Thymus (tissue), 14 donors: ENCODE measurements at places on chromosomes 5 and 9. TPM values are rescaled to one million over a fixed set of nuclear protein-coding genes. Genes with fewer than 3 reads are reported as not detected.

The SV2C gene
- total RNA-seq: 0.05 TPM

The SLC6A7 gene
- total RNA-seq: under 0.01 TPM

- DNase-seq: peak; percentile 21
Measured at GRCh38 chr9:21154018-21154608, 12.3 kb downstream of the IFNA21 start.

The BAAT gene
- 0.09 TPM for total RNA-seq

DNA sequence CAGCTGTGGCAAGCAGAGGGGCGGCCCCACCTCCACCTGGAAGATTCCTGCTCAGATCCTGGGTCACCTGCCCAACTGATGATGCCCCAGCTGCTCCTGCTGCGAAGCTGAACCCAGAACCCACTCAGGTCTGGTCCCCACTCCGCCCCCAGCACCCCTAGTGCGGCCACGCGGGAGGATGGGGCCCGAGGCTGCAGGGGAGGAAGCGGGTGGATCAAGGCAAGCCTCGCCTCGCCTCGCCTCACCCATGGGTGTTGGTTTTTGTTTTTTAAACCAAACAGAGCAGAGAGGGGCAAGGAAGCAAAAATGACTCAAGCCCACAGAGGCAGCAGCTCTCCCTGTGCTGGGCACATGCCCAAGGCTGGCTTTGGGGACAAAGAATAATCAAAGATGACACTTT lies 23.2 kb downstream of the ABO start:
- no peak for DNase-seq

The AGXT2 gene
- not detected for total RNA-seq

DNA sequence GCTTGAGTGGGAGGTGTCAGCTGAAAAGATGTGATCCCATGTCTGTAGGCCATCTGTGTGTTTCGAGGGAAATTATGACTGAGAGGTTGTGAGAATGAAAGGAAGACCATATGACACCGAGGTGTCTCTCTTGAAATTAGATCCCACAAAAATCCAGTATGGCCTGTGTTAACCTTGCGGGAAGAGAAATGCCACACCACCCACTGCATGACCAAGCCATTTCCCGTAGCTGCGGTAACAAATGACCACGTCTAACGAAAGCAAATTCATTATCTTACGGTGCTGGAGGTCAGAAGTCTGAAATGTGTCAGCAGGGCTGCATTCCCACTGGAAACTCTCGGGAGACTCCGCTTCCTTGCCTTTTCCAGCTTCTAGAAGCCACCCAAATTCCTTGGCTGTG lies 11.6 kb downstream of the C9orf57 start:
- DNase-seq: no peak

GRCh38 chr5:22505891-22506290 lies 347.3 kb downstream of the CDH12 start:
- DNase-seq: no peak

The BRINP1 gene
- total RNA-seq: 1.2 TPM

GRCh38 chr9:112689161-112689740 lies 28.7 kb downstream of the INIP start:
- DNase-seq: no peak

The ANKDD1B gene
- total RNA-seq: 0.33 TPM

The NEUROG1 gene
- 0.14 TPM for total RNA-seq

DNA sequence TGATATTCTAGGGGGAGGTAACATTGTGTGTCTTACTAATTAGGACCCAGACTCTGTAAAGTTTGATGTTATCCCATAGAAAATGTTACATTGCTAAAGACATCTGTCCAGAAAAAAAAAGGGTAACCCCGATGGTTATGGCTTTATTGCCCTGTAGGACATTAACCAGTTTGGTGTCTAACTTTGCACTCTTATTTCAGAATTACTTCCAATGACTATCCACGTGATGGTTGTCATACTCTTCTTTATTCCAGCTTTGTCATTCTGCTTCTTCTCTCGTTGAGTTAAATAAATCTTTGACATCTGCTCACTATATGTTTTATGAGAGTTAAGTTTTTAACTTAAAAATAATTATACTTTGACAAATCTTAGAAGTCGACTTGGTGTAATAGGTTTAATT lies 180.4 kb upstream of the ANKRD55 start:
- no peak for DNase-seq

The TPPP gene
- 0.24 TPM for total RNA-seq

DNA sequence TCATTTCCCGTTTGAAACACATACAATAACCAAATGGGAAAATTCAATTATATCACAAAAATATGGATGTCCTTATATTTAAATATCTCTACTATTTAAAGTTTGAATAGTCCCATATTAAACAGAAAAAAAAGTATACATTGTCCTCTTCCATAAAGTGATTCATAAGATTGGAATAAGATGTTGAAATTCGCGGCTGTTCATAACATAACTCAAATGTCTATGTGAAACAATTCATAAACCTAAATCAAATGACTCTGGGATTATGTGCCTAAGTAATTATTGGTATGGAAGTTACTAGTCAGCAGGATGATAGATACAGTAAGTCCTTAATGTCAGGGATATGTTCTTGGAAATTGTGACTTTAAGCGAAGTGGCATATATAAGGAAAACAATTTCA lies 3.9 kb upstream of the EFNA5 start:
- no peak for DNase-seq

DNA sequence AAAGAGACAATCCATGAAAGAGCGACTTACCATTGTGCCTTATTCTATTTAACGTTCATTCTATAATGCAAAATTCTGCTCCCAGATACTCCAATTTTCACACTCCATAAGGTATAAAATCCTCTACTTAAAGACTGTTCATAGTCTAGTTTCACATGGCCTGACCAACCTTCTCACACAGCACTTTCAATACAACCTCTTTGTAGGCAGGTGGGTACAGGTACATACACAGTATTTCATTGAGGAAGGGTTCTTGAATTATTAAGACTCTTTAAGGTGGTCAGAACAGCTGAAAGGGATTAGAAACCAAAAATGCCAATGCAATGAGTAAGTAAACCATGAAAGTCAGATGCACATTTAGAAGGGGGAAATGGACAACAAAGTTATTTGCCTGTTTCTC lies 352.0 kb downstream of the PARP8 start:
- no peak for DNase-seq

DNA sequence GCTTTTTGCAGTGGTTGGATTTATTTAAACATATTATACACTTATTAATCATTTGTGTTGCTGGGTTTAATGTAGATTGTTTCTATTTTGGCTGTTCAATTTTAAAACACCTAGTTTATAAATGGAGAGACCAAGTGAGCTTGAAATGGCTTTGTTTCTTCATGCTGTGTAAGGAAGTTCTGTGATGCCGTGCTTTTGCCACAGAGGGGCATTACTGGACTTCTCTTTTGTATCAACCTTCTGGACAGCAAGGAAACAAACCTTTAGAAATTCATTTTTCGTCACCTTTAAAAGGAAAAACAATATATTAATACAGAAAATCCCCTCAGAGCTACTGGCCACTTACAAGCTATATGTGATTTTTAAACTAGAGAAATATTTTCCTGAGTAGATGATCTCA lies 81.9 kb downstream of the DMRTA1 start:
- no peak for DNase-seq

GRCh38 chr9:108040783-108041182 lies 551.2 kb upstream of the KLF4 start:
- no peak for DNase-seq

DNA sequence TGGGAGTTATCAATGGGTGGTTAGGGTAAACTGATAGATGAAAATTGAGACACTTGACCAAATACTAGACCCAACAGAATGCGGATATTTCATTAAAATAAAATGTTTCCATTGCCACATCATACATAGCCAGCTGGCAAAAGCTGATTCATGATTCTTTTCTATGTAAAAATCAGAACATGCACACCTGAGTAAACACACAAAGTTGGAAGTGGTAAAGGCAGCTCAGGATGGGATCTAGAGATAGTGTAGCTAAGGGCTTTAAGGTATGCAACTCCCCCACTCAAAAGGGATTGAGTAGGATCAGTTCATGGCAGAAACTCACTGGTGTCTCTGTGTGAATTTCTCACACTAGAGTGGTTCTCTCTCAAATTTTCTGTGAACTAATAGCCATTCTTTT lies 541.1 kb upstream of the GRAMD2B start:
- DNase-seq: no peak

- no peak for DNase-seq
Measured at GRCh38 chr5:126364206-126364902, 58.9 kb upstream of the GRAMD2B start.

The NOXA1 gene
- 1.9 TPM for total RNA-seq
